ENCODE measurements at places on chromosomes 7 and 10. TPM values are rescaled to one million over a fixed set of nuclear protein-coding genes. Genes with fewer than 3 reads are reported as not detected.

Gene LRRD1
- not detected for total RNA-seq

GRCh38 chr10:60086862-60087261, 180.5 kb upstream of the CCDC6 start:
- no peak overlapping the region for H3K4me3 ChIP-seq
- H3K27me3 ChIP-seq, result no peaks in the 10 kb centered on the region
- H3K4me1 ChIP-seq, result peaks cover 12% of the 10 kb centered on the region
- DNase-seq, result no peak

DNA sequence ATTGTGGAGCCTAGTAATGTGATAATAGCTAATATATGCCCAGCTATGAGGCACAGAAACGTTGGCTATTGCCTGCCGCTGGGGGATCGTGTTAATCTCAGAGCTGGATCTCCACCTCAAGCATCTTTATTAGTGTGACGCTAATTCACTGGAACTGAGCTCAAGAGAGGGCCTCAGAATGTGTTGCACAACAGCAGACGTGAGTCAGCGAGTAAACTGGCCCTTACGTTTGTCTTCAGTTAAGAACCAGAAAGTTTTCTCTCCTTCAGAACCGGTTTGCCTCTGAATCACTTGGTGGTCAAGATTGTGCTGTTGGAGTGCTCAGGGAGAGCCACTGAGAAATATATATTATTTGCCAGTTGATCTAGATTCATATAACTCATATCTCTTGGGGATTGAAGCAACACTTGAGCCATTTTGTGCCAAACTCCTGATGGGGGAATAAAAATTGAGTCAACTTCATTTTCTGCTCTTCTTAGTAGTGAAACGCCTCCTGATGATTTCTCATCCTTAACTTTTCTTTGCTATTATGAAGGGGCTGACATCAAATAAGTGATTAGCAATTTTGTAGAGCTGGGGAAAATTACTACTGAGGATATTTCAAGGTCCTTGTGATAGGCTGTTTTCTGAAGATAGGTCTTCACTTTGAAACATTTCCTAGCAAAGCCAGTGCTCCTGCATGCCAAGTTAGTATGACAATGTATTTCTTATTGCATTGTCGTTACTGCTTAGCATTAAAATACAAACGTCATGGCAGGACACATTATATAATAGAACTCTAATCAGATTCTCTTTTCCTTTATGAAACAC, 22.3 kb downstream of the BZW2 start:
- H3K4me3 ChIP-seq, result no peak overlapping the region
- H3K27me3 ChIP-seq, result no peaks in the 10 kb centered on the region
- DNase-seq, result peak; percentile 91
- peak overlapping the region; percentile 90 for H3K27ac ChIP-seq

DNA sequence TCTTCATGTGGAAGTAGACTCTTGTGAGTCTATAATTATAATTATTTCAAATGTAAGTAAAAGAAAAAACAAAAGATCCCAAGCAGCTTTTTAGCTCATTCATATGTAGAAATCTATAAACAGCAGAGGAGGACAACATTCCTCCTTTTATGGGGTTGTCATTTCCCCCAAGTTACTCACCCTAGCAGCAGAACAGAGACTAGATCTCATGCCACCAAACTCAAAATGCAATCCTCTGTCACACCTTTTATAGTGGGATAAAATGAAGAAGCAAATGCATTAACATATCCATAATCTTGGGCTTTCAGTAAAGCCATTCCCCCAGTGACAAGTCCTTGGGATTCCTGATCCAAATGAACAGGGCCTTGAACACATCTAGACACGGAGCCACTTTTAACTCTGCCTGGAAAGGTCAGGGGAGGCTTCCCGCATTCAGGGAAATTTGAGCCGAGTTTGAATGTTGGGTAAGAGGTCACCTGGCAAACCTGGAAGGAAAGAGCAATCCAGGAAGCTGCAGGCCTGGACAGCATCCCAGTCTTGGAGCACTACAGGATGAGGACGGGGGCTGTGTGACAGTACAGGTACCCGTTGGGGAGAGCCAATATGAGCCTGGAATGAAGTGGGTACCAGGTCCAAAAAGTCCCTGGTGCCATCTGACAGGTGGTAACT, 76.4 kb downstream of the DOCK4 start:
- no peak for DNase-seq
- no peaks in the 10 kb centered on the region for H3K27me3 ChIP-seq
- H3K36me3 ChIP-seq, result no peaks in the 10 kb centered on the region

DNA sequence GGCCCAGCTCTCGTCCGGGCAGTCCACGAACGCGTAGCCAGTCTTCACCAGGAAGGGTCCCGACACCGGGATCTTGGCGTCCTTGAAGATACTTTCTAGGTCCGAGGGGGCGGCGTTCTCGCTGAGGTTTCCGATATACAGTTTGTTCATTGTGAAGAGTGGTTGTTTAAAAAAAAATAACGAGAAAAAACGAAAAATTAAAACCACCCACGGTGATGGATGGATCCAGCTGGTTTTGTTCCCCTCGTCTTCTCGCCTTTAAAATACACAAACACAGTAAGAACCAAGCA, 385 bp downstream of the IGF2BP3 start:
- DNase-seq, result no peak
- H3K4me3 ChIP-seq, result peak overlapping the region; percentile 84
- peak overlapping the region; percentile 93 for H3K27ac ChIP-seq

DNA sequence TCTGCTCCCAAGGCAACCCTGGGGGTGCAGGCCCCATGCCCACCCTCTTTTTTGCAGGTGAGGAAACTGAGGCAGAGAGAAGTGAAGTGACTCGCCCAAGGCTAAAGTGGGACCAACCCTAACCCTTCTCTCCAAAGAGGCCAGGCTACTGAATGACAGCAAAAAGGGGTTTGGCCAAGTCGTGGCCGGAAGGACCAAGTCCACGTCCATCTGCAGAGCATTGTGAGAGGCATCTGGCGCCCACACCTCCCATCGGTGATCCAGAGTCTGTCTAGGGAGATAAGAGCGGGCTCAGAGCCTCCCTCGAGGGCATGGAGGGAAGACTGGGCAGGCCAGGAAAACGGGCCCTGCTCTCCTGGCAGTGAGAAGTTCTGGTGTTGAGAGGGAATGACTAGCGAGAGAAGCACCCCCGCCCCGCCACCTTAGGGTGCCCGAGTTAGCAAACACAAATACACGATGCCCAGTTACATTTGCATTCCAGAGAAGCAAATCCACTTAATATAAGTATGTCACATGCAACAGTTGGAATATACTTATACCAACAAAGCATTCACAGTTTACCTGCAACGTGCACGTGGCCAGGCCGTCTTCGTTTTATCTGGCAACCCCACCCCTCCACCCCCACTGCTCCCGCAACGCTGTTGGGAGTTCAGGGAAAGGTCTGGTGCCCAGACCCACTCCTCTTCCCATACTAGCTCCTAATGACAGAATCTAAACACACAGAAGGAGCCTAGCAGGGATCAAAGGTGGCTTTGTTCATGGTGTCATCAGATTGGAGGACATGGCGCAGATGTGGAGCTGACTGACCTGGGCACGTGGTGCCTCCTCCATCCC, 124.9 kb downstream of the OAT start:
- no peaks in the 10 kb centered on the region for H3K36me3 ChIP-seq
- peak; percentile 14 for DNase-seq
- H3K4me3 ChIP-seq, result no peak overlapping the region
- H3K4me1 ChIP-seq, result no peaks in the 10 kb centered on the region
- no peaks in the 10 kb centered on the region for H3K27me3 ChIP-seq

DNA sequence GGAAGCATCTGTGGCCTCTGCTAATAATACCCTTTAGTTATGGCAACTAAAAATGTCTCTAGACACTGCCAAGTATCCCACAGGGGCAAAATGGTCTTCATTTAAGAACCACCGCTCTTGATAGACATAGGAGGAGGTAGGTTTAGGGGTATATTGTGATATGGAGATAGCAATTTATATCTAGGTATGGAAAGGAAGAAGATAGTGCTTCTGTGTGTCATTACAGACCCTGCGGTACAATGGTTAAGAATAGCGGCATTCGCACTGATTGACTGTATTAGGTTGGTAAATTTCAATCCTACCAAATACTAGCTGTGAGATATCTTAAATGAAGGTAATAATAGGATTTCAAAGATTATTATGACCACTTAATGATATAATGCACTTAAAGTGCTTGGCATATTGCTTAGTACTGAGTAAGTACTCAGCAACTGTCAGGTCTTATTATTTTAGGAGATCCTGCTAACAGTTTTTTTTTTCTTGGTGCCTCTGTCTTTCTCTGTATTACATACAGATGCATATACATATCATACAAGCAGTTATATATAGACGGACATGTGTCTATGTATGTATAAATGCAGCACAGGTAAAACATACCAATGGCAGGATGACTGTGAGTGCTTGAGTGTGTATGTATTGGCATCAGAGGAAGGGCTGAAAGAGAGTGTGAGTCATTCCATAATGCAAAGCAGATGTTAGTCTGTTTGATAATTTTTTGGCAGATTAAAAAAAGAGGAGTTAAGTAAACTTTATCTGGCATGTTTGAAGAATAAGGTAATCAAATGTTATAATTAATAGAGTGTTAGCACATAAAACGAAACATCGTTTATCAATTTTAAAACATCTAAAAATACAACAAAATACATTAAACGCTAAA, 50.0 kb upstream of the ITGB8 start:
- no peak overlapping the region for H3K4me3 ChIP-seq
- DNase-seq, result no peak
- H3K4me1 ChIP-seq, result peaks cover 3% of the 10 kb centered on the region
- no peaks in the 10 kb centered on the region for H3K36me3 ChIP-seq

Gene PKD1L1
- total RNA-seq, result 0.28 TPM
